ENCODE measurements at places on chromosomes 13 and 19.

DNA sequence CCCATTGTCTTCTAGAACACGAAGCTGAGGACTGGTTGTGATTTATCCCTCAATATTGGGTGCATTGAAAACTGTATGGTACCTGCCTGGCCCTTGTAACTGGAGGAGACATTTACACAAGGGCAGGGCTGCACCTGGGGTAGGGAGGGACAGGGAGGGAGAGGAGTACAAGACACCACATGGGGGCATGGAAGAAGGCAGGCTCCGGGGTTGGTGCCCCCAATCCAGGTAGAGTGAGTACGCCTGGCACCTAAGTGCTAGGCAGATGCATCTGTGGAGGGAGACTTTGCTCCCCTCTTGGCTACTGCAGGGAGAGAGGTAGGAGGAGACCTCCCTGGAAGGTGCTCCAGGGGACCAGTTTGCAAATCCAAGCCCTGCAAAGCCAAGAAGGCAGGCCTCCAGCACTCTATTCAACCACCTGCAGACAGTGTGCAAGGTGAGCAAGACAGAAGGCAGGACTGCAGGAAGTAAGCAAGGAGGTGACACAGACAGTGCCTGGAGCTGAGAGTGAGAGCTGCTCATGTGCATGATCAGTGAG is 19.4 kb upstream of the UQCRFS1 start:
- DNase-seq, result no peak

- DNase-seq, result no peak
These were observed 2.6 kb downstream of the CAPN12 start for GRCh38 chr19:38741670-38742069.

DNA sequence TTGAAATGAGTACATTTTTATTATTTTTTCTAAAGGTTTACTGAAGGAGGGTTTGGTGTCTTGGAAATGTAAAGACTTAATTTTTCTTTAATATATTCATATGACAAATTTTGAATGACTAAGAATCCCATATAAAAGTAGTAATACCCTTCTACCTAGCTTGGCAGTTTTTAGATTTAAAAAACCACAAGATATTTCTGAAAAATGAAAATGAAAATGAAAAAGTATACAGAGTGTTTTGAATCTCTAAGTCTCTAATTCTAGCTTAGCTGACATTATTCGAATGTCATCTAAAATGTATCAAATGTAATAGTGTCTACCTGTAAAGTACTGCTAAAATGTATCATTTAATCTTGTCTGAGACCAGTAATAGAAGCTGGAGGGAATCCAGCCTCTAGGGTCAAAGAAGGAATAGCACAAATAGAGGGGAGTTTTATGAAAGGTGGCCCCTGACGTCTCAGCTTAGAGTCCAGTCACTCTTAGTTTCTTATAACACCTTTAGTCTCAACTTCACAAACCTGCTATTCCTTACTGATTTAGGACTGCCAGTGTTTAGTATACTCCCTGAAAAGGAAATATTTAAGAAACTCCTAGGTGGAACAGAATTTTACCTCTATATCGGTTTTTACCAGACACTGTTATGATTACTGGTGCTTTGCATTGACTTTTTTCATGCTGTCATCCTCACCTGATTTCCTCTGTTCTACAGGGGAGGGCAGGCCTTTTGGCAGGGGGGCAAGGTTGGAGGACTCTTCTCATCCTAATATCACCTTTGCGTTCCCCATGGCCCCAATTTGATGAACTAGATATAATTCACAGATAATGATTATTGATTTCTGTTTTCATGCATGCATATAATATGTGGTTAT is 16.2 kb upstream of the MIR17HG start:
- DNase-seq, result no peak

DNA sequence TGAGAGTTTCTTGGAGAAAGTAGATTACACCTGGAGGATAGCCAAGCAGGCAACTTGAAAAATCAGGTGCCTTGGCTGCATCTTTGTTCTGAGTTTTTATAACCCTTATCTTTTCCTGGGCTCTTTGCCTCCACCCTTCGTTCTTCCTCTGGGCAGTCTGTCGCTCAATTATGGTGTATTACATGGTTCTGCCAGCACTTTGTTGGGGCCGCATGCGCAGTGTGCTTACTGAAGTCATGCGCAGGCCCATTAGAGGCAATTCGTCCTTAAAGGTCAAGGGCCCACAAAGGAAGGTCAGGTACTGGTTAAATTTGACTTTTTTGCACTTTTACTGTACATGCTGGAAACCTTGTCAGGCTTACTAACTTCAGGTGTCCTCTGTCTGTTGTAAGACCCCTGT is 761.9 kb upstream of the SLITRK5 start:
- DNase-seq, result no peak

GRCh38 chr13:53001444-53002225 is 27.0 kb upstream of the OLFM4 start:
- DNase-seq, result no peak

GRCh38 chr13:113105921-113106452 is 396 bp downstream of the F7 start:
- no peak for DNase-seq

Data from hypothalamus (tissue), 51 donors.